SK-MEL-5 (cell line): ENCODE measurements at places on chromosomes 1 and 21. TPM values are rescaled to one million over a fixed set of nuclear protein-coding genes. Genes with fewer than 3 reads are reported as not detected.
A peak's percentile ranks its signal among the peaks of the same experiment; 100 is the strongest.

DNA sequence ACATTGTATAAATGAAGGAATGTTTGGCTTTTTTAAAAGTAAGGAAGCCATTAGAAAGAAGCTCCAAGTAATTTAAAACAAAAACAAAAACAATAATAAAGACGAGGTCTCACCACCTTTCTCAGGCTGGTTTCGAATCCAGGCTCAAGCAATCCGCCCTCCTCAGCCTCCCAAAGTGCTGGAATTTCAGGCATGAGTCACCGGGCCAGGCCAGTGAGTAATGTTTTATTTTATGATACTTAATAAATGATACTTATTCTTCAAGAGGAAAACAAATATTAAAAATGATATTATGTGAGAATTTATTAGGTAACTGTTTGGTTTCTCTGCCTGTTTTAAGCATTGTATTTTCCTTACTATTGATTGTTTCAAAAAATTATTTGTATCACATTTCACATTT is 201.4 kb upstream of the BRINP3 start:
- DNase-seq, result no peak

Gene CASQ1
- not detected in 2 replicates for total RNA-seq

DNA sequence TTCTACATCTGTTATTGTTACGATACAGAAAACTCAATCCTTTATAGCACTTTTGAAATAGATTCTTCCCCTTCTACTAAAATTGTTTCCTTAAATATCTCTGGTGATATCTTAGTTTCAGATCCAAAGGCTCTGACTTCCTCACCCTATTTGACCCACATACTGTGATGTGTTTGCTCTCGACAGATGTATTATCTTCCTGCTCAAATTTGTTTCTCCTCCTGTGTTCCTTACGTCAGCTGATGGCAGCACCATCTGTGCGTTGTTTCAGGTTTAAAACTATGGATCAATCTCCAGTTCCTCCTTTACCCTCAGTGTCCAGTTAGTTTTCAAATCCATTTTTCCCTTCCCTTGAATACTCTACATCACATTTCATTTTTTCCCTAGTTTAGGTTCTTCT is 274.4 kb downstream of the RYR2 start:
- DNase-seq, result no peak

DNA sequence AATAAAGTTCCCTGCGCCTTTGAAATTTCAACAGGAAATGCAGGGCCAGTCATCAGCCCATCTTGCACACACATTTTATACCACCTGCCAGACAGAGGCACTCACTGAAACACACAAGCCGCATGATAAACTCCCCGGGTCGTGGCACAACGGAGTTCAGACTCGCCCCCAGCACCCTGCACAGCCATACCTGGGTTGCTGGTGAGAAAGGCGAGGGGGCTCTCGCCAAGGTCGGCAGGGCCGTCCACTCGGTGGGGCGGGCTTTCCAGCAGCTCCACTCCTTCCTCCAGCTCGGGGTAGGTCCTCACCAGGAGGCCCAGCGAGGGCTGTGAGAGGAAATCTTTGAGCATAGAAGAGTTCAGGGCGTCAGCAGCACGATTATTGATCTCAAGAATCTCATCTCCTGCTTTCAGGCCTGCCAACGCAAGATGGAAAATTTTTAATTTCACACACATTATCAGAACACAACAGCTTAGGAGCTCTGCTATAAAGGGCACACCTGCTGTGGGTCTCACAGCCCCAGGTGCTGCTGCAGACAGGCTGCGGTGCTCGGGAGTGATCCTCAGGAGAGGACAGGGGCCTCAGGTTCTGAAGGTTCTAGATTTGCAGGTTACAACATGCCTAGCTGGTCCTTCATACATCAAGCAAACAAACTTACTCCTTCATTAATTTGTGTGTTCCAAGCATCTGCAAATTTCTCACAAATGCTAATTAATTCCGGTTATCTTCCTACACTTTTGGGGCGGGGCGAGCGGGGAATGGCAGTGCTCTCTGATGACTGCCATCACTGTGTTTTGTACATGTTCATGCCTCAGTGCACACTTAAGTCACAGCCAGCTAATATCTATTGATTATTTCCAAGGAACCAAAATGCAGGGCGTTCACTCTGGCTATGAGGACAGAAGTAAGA is 144.2 kb upstream of the KRTAP19-8 start:
- DNase-seq, result no peak

Gene REN
- not detected in 2 replicates for total RNA-seq

DNA sequence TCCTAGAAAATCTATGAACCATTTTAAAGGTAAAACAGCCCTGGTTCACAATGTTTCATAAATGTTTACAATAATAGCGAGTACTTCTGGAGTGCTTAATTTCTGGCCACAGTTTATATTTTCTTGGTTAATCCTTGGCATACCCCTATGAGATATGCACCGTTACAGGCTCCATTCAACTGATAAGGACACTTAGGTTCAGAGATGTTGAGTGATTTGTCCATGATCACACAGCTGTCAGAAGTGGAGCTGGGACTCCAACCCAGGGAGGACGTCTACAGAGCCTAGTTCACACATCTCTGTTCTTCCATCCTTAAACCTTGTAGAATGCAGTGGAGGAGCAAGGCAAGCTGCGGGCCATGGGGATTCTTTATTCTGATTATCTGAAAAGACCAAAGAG is 48.4 kb upstream of the RUNX1 start:
- DNase-seq, result no peak

Gene TMEM82
- not detected in 2 replicates for total RNA-seq

Gene RXFP4
- total RNA-seq, result not detected in 2 replicates

GRCh38 chr1:91729621-91730358 is 156.2 kb downstream of the TGFBR3 start:
- DNase-seq, result no peak

GRCh38 chr1:150578272-150579109 is 919 bp downstream of the MCL1 start:
- DNase-seq, result peak; percentile 54

Gene MR1
- total RNA-seq, result 12.4 and 14.8 TPM in 2 replicates

DNA sequence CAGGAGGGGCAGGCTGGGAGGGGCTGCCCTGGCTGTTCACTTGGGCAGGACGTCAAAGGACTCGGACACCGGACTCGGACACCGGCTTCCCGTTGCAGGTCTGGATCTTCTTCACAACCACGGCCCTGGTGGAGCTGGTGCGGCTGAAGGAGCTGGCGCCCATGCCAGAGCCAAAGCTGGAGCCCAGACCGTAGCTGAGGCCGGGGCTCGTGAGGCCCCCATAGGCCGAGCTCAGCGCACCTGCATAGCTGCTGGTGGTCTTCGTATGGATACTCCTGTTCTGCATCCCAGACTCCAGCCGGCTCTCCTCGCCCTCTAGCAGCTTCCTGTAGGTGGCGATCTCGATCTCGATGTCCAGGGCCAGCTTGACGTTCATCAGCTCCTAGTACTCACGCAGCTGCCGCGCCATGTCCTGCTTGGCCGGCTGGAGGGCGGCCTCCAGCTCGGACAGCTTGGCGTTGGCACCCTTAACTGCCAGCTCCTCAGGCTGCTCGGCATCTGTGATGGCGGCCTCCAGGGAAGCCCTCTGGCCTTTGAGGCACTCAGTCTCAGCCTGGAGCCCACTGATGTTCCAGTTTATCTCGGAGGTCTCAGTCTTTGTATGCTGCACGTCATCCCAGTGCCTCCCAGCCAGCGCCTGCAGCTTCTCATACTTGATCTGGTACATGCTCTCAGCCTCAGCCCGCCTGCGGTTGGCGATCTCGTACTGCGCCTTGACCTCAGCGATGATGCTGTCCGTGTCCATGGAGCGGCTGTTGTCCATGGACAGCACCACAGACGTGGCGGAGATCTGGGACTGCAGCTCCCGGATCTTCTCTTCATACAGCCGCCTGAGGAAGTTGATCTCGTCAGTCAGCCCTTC is 15.1 kb upstream of the KLF17 start:
- DNase-seq, result peak; percentile 41

- DNase-seq, result peak; percentile 6
These were observed 694.6 kb downstream of the USP25 start for GRCh38 chr21:16424331-16424751.

DNA sequence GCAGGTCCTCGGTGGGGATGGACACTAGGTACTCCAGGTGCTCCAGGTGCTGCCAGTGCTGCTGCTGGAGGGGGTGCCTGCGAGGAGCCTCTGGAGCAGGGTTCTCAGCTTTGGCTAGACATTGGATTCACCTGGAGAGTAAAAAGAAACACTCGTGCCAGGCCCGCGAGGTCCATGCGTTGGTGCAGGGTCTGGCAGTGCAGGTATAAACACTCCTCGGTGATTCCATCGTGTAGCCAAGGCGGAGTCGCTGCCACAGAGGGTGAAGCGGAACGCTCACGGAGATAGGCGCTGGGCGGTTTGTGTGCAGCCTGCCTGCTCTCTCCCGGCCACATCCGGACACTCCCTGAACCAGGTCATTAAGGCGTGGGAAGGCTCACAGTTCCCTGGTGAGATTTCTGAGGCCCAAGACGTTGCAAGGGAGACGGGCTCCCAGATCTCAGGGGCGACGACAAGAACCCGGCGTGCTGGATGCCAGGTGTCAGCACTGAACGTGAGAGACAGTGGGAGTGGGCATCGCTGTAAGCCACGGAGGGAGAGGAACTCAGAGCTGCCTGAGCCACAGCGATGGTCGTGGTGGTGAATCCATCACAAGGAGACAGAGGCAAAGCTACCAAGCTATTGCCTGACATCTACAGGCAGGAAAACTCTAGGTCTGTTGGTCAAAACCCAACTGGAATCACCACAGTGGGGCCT is 17.2 kb upstream of the SUMO3 start:
- DNase-seq, result no peak

DNA sequence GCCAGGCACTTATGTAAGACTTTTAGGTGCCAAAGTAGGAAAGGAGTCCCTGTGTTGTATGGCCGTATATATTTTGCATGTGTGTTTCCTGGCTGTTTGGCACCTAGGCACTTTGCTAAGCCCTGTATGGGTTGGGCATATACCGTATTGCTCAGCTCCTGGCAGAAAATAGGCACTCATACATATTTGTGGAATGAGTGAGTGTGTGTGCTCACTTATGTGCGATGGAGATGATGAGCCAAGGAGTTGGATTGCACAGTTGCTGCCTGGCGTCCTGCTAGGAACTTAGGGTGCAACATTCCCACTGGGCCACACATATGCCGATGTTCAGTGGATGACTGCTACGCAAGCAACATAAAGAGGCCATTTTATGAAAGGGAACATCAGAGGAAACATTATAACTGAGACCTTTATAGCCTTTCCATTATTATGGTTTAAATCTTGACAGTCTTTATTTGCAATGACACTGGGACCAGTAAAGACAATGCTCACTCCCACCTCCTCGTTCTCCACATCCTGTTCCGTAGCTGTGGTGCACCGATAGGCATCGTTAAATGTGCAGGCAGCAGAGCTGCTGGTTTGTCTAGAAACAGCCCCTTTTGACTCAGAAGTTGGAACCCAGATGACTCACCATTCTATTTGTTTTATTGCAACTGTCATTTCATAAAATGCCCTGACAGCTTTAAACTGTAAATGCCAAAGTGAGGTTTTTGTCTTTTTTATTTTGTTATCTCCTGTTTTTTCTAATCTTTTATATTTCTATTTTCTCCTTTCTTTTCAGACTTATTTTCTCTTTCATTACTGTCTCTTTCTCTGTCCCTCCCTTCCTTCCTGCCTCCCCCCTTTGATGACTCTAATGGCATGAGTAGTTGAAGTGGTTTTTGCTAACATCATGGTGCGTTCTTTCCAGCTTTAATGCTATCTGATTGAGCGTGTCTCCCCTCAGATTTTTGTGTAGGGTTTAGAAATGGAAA is 36.1 kb downstream of the PEX14 start:
- DNase-seq, result no peak

- DNase-seq, result no peak
These were observed 7.6 kb upstream of the CCDC27 start for GRCh38 chr1:3744646-3745045.

GRCh38 chr1:184417916-184418315 is 31.1 kb downstream of the C1orf21 start:
- DNase-seq, result no peak

DNA sequence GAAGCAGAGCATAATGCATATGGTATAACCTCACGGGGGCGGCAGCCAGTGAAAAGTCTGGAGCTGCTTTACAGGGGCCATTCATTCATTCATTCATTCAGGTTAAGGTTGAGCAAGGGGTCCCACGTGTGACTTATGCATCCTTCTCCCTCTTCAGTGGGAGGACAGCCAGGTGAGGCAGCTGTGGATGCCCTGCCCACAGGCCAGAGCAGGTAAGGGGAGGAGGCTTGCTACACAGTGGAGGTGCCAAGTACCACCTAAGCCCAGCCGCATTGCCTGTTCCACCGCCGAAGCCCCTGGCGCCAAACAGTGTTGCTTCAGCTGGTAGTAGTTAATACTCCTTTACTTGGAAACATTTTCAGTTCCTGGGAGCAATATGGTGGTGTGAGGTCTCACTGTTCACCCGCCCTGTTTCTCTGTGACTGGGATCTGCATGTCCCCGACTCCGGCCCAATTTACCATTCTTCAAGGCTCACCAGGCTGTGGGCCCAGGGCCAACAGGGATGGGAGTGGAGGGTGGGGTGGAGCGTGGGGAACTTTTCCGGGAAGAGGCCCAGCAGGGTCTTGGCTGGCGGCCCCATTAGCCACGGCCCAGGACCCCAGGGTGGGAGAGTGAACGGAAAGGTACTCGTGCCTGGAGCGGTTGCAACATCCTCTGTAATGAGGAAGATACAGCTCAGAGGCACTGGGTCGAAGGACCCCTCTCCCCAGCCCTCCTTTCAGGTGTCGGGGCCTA is 722 bp upstream of the PODN start:
- DNase-seq, result no peak

- no peak for DNase-seq
These were observed 120.7 kb upstream of the KRTAP19-8 start for GRCh38 chr21:31158789-31159581.

- DNase-seq, result no peak
These were observed 26.7 kb upstream of the TP53BP2 start for GRCh38 chr1:223872308-223872901.

DNA sequence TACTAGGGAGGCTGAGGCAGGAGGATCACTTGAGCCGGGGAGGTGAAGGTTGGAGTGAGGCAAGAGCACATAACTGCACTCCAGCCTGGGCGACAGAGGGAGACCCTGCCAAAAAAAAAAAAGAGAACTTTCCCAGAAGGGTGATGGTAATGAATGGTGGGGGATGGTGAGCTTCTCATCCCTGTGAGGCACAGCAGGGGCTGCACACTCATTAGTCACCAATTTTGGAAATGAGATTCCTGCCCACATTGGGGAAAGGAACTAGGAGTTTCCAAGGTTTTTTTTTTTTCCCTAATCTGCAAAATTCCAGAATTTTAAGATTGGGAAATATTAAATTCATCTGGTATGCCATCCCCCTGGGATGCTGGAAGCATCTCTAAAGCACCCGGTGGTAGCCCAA is 50.2 kb upstream of the SSBP3 start:
- no peak for DNase-seq
